ENCODE measurements at places on chromosomes 5 and 9. TPM values are rescaled to one million over a fixed set of nuclear protein-coding genes. Genes with fewer than 3 reads are reported as not detected.

GFRA3 gene
- total RNA-seq, result not detected

CARTPT gene
- total RNA-seq, result 2.3 TPM

CARD9 gene
- 2.3 TPM for total RNA-seq

FGFR4 gene
- 1.6 TPM for total RNA-seq
